ENCODE measurements at places on chromosomes 7 and 10.

DNA sequence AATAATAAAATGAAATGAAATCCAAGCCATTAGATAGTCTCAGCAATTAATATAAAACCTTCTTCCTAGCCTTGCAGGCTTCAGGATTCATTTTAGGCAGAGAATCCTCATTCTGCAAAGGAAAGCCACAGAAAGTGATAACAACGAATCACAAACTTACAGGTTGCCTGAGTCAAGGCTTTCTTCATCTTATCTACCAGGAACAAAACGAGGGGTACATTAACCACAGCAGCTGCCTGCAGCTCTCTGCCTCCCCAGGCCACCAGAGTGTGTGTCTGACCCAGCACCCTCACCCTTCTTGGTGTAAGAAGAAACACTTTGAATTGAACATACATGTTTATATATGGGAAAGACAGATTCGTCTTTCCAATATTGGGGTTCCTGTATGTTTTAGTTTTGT is 12.5 kb upstream of the TNS3 start:
- DNase-seq = no peak

DNA sequence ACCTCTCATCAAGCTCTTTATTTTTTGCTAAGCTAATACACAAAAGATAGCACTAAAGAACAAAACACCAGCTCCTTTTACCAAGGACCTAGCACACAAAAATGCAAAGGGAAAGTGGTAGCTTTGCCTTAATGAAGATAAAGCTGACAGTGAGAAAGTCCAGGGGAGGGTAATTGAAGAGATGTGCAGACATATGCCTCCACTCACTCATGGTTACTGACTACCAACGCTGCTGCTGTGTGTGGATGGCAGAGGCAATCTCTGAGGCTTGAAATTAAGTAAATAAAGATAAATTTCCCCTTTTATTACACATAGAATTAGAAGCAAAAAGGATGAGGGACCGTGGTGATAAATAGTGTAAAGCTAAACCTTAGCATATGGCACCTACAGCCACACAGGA is 87.0 kb downstream of the HGF start:
- DNase-seq = no peak

- no peak for DNase-seq
Measured at GRCh38 chr10:27134371-27134770, 19.8 kb downstream of the YME1L1 start.

GRCh38 chr7:107865956-107866775 is 24.8 kb upstream of the DLD start:
- no peak for DNase-seq

- no peak for DNase-seq
Measured at GRCh38 chr10:16049782-16050181, 189.5 kb upstream of the MINDY3 start.

DNA sequence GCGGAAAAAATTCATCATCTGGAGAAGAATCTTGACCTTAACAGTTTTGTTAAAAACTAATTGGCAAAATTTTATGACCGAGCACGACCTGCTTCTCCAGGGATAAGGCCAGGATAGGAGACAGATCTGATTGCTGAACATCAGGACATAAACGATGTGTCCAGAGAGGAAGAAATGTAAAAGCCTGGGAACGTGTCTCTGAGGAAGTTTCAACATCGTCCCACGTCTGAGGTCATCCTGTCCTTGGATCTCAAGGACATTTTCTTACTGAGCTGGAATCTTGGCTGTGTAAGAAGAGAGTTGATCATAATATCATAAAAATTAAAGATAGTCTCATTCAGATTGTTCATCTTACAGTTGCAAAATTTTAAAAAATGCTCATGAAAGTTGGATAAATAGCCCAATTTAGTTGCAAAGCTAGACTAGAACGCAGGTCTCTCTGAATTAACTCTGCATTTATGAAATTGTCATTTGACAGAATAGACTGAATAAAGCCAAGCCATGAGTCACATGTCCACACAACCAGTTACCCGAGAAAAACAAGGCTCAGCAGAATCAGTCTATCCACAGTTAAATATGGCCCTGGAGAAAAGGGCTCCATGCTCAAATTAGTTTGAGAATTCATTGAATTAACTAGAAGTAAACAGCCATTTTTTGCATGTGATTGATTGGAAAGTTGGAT is 120.0 kb upstream of the EGFR start:
- DNase-seq = no peak

GRCh38 chr7:158275711-158276413 is 311.8 kb downstream of the PTPRN2 start:
- DNase-seq = no peak

DNA sequence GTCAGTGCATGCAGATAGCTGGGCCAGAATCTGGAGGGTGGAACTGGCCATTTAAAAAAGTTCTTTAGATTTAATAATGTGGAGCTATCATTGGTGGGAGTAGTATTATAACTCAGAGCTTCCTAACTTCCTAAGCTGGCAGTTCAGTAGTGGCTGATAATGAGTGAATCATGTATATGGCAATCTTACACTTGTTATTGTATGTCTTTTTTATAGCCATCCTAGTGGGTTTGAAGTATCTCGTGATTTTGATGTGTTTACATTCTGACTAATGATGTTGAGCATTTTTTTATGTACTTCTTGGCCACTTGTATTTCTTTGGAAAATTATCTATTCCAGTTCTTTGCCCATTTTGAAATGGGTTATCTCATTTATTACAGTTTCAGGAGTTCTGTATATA is 15.4 kb downstream of the TFAM start:
- DNase-seq = no peak

Data from midbrain (tissue), 1 donor.